ENCODE measurements at places on chromosomes 5 and 9.

GRCh38 chr5:106963630-106964029 lies 707.1 kb downstream of the EFNA5 start:
- DNase-seq = no peak

GRCh38 chr5:111415053-111415452 lies 97.3 kb downstream of the STARD4 start:
- peak; percentile 3 for DNase-seq

DNA sequence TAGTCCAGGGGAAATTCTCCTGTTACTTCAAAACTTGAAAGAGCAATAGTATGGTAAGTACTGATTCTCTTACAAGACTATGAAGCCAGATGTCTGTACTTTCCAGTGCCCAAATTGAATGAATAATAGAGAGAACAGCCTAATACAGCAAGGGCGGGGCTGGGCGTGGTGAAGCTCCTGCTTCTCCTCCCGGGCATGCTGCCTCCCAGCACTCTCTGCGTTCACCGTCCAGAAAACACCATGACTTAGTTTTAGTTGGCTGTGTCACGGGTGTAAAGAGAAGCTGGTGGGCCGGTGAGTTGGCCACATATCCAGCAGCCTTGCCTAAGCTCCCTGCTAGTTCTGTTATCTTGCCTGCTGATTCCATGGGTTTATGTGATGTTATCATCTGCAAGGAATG lies 40.7 kb upstream of the ADAMTS2 start:
- DNase-seq = no peak

DNA sequence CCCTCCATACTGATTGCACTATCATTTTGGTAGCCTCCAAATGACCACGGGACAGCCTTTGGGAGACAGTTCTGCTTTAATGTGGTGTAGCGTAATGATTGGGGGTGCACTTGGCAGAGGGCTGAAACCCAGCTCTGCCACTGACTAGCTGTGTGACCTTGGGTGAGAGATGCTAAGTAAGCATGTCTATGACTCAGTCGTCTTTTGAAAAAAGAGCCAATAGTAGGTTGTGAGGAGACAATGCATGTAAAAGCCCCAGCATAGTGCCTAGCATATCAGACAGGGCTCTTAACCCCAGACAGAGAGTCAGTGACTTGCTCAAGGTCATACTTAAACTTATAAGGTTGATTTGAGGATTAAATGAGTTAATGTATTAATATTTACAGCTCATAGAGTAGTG lies 18.0 kb upstream of the CXCL14 start:
- DNase-seq = no peak

DNA sequence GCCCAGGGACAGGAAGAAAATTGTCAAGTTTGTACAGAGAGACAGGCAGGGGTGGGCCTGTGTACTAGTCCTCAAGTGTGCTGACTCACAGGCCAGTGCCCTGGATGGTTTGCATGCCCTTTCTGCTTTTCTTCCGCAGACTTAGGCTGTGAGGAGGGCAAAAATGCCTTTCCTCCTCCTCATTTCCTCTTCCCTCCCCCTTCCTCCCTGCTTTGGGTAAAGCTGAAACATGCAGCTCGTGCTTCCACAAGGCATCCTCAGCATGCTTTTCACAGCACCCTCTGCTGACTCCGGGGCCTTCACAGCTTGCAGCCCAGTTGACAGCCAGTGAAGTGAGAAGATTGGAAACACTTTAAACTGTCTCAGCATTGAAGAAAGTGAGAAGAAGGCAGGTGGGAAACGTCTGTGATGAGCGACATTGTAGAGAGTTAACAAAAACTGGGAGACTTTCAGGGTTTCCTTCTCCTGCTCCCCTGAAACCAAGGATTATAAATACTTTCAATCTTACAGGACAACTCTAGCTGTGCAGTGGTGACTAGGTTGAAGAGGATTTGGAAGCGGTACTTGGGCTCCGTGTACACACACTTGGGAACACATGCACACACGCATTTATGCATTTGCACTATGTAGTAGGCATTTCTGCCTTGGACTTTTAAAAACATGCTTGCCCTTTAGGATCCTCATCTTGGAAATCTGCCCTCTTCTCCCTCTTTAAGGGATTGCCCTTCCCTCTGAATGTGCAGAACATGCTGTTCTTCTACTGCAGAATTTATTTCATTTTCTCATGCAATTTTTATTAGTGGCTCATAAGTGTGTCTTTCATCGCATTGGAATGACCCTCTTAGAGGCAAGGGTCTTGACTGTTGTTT lies 138.8 kb downstream of the GRIA1 start:
- DNase-seq = no peak

GRCh38 chr5:115348175-115348574 lies 51.7 kb upstream of the CCDC112 start:
- no peak for DNase-seq

GRCh38 chr5:122394284-122394930 lies 82.4 kb downstream of the SNCAIP start:
- no peak for DNase-seq

- DNase-seq = no peak
Measured at GRCh38 chr5:117235786-117236185, 661.2 kb upstream of the SEMA6A start.

DNA sequence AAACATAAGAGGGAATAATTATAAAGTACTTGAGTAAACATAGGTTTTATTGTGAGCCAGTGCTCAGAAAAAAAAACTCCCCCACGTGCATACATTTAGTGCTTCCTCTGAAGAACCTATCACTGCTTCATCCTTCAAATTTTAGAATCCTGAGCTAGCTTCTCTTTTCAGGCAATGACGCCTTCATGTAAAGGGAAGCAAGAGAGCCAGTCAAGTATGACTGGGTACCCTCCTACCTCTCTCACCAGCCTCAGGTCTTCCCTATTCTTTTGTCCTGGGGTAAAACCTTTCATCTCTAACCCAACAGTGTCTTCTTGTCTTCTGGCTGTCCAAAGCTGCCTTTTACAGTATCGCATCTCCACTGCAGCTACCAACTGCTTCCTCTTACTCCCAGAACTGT lies 32.0 kb downstream of the PLPP1 start:
- no peak for DNase-seq

- no peak for DNase-seq
Measured at GRCh38 chr9:122183501-122183900, 23.8 kb downstream of the MORN5 start.

DNA sequence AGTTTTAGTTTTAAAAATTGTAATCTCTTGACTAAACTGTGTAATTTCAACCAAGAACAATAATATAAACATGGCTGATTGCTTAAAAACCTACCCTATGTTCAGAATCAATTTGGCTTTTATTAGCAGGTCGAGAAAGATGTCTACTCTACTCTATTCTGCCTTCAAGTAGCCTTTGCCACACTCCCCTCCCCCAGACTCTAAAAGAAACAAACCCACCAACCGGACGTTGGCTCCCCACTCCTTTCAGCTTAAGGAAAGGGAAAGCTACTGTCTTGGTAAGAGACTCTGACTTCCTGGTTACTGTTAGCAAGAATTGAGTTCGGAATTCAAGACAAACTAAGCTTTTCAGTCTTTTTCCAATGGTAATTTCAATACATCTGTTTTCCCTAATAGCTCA lies 46.7 kb downstream of the TNFAIP8 start:
- no peak for DNase-seq

DNA sequence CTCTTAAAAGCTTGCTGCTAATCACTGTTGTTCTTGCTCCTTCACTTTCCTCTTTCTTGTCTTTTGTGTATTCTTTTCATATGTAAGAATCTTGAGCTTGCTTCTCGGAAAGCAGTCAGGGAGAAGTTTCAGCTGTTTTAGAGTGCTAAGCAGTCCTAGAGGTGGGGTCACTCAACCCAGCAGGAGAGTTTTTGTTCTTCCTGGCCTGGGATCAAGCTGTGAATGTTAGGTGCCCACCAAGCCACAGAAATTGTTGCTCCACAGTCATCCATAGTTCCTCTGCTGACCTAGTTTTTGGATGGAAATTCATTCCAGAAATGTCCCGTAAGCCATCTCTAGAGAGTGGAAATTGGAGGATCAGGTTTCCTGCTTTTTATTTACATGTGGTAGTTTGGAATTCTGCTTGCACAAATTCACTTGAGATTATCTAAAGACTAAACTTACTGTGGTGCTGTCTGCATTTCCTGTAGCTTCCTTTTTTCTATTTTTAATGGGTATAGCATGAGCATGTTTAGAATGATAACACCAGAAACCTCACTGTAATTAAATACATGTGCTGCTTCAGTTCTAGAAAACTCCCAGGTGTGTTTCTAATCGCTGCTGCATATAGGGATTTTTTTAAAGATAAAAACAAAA lies 108.7 kb downstream of the MAST4 start:
- no peak for DNase-seq

DNA sequence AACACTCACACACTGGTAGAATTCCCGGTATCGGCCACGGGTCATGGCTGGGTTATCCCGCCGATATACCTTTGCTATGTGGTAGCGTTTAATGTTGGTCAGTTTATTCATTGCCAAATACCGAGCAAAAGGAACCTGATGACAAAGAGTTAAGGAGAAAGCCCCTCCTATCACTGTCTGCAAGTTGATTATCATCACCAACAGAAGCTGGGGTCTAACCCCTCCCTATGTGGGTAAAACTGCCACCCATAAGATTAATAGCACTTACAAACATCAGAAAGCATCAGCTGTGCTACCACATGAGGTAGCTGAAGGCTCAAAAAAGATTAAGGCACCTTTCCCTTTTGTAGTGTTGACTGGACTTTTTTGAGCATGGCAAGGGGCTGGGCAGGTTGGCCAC lies 5.6 kb upstream of the DND1 start:
- DNase-seq = no peak

DNA sequence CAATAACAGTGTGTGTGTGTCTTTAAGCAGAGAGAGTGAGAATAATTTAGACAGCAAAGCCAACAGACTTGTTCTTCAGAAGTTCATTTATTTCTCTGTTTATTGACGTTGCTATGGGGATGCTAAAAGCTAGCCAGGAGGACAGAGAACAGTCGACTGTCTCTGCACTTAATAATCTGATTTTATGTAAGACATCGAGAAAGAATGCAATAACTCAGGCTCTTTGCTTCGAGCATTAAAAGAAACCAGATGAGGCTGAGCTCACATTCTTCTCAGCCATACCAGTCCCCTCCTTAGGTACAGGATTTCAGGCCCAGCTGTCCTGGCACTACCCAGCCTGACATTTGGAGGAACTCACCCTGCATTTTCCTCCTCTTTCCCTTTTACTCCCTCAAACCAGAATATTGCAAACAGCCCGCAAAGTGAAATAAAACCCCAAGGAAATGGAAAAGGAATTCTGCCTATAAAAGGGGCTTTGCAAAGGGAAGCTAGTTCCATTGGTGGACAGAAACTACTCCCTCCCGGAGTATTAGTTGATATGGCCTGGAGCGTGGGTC lies 44.5 kb upstream of the DPYSL3 start:
- no peak for DNase-seq

- no peak for DNase-seq
Measured at GRCh38 chr5:80964919-80965318, 4.8 kb downstream of the RASGRF2 start.

- peak; percentile 2 for DNase-seq
Measured at GRCh38 chr5:68968429-68968828, 125.4 kb upstream of the SLC30A5 start.

DNA sequence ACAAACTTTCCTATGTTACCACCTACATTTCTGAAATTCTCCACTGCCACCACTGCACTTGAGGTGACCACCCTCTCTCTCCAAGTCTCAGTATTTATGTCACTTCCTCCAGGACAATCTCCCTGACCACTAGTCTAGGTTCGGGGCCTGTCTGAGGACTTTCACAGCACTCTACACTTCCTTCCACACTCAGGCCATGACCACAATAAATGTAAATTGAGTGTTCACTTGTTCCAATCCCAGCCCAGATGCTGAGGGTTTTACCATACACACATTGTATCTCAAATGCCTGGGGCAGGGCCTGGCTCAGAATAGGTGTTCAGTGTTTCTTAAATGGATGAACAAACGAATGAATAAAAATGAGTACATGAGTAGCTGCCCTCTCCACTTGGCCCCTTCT lies 26.9 kb upstream of the CCNG1 start:
- DNase-seq = no peak

DNA sequence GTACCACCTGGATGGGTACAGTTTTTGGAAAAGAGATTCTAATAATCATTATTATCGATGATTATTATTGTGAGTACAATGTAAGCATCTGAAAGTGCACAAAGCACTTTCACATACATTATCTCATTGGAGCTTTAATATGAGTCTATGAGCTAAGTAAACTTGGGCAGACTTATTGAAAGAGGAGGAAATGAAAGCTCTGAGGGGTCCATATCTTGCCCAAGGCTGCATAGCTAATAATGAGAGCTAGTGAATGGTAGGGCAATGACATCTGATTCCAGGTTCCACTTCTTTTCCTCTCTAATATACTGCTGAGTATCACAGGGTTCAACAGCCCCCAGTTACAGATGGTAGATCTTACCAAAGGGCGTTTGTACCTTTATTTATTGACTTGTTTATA lies 26.1 kb downstream of the TIMD4 start:
- no peak for DNase-seq

Data from inflammatory macrophage treated with lipopolysaccharide for 4 hours (primary cell).